Effector memory CD4-positive, alpha-beta T cell (primary cell): ENCODE measurements at places on chromosomes 3 and 15.

DNA sequence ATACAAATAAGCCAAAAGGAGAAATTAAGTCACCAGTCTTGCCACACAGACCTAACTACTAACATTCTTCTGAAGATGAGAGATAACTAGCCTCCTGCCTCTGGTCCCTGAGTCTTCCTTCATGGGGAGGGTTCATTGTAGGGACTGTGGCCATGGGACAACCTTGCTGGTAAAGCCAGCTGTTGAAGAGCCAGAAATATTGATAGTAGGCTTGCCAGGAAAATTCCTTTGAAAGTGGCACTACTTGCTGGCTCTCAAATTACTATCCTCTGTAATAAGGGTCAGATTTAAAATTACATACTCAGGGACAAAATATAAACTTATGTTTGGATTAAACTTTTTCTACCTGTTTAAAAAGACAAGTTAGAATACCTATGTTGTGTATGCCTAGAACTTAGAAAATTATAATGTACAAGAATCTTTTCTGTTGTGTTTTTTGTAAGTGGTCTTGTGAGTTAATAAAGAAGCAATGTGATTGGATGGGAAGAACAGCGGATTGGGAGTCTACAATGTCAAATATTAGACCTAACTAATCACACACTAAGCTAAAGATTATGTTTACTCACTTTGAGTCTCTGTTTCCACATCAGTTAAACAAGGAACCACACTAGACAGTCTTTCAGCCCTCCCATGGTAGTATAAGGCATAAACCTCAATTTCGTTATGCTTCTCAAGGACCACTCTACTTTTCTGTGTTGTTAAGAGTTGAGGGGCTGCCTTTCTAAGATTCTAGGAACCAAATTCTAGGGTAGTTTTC, 60.0 kb upstream of the TRIM71 start:
- DNase-seq, result no peak

- no peak for DNase-seq
These were observed 3.6 kb downstream of the CTNNB1 start for GRCh38 chr3:41202834-41203345.

GRCh38 chr3:43689766-43690399, 855 bp upstream of the ABHD5 start:
- DNase-seq, result no peak

- no peak for DNase-seq
These were observed 358.3 kb downstream of the SHQ1 start for GRCh38 chr3:72489901-72490300.
